Stimulated activated CD4-positive, alpha-beta T cell treated with anti-CD3 and anti-CD28 coated beads, Interleukin-1b, Interleukin-23, amount 100 ng/mL, for 1 hour (primary cell): ENCODE measurements at places on chromosomes 1 and 21.
A peak's percentile ranks its signal among the peaks of the same experiment; 100 is the strongest.

- DNase-seq, result no peak
Measured at GRCh38 chr1:67830226-67830625, 3.0 kb downstream of the GNG12 start.

- DNase-seq, result no peak
Measured at GRCh38 chr1:67460676-67461500, 30.7 kb upstream of the SERBP1 start.

DNA sequence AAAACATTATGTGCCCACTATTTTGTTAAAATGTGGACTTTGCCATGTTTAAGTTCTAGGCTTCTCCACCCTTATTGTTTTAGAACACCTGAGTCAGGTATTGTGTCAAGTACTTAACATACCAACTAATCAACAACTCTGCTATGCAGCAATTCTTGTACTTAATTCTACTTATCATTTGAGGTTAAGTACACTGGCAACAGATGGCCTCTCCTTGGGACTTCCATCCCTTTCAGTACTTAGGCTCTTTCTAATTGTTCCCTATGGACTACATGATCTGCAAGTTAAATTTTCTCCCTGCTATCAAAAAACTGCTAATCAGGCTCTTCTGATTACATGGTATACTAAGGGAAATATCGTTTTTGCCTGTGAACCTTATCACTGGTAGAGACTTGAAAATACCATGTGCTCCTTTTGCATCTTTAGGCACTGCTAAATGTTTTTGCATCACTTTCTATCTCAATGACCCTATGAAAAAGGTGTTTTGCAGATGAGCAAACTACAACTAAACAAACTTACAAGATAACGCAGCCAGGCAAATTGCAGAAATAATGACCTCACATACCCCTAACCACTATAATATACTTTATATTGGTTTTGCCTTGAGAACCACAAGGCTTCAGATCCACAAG is 18.9 kb downstream of the SFPQ start:
- DNase-seq, result no peak

GRCh38 chr1:164785841-164786534 is 227.0 kb downstream of the PBX1 start:
- DNase-seq, result no peak

- DNase-seq, result no peak
Measured at GRCh38 chr1:226981838-226982237, 41.7 kb downstream of the COQ8A start.

DNA sequence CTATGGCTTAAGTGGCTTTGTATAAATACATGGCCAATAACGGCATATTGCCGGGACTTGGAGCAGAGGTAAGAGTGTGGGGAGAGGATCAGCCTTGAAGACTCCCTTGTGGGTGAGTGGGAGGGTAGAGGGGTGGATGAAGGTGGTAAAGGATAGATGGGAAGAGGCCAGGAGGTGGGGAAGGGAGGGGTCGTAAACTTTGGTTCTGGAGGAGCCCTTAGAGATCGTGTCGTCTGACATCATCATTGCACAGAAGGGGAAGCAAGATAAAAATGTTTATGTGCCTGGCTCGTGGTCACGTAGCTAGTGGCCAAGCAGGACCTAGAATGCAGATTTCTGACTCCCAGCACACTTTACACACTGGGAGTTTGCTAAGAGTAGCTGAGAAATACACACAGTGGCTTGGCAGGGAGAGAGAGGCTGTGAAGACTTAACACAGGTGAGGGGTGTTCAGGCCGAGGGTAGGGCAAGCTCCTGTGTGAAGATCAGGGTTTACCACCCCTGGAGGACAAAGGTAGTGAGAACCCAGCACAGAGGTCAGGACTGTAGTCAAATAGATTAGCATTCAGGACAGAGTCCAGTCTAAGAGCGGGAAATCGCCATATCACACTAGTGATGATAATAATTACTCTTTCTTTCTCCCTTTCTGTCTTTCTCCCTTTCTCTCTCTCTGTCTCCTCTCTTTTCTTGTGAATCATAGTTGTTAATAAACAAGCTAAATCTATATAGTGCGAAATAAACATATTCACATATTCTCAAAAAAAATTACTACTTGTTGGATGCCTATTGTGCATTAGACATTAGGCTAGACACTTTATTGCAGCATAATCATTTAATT is 75.5 kb downstream of the LRRC8D start:
- DNase-seq, result no peak

DNA sequence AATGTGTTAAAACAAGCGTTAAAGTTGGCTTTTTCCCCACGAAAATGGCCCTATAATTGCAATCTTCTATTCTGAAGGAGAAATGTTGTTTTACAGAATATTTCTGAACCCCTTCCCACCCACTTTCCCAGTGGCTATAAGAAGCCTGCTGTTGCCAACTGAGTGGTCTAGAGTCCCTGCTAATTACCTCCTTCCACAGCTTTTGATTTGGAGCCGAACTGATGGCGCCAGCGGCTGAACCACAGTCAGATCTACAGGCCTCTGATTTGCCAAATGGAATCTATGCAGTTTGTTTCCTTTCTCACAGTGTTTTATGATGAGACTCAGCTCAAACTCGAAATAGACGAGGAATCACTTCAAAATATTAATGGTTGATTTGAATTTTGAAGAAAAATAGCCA is 76.0 kb upstream of the C1orf105 start:
- DNase-seq, result no peak

DNA sequence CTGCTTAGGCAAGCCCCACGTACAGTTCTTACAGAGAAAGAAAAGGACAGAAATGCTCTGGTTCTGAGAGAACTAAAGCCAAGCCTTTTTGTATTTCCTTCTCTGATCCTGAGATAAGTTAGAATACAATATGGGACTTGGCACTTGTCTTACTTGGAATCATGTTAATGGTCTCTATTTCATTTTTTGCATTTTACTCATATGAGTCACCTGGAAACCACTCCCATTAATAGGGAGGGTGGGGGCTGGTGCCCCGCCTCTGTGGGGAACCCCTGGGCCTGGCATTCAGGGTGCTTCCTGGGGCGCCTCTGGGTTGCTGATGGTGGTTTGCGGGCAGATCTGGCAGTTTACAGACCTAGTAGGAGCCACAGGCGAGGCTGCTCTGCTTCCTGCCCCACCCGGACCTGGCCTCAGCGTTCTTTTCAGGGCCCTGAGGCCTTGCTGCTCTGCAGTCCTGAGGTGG is 26.7 kb downstream of the TSPAN2 start:
- DNase-seq, result peak; percentile 80

DNA sequence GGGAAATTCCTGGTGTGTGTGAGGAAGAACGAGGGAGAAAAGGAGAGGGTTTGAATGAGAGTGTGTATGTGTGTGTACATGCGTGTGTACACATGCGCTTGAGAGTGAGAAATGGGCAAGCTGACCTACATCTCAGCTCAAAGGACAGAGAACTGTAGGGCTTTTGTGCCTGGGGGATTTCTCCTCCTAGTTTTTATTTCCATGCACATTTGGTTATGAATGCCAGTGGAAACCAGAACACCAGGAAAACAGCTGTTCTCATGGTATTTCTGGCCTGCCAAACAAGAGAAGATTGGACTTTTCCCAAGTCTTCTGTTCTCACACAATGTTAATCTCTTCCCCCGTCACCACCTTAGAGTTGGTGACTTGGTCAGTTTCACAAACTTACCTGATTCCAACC is 45.2 kb downstream of the SLC44A3 start:
- DNase-seq, result no peak

DNA sequence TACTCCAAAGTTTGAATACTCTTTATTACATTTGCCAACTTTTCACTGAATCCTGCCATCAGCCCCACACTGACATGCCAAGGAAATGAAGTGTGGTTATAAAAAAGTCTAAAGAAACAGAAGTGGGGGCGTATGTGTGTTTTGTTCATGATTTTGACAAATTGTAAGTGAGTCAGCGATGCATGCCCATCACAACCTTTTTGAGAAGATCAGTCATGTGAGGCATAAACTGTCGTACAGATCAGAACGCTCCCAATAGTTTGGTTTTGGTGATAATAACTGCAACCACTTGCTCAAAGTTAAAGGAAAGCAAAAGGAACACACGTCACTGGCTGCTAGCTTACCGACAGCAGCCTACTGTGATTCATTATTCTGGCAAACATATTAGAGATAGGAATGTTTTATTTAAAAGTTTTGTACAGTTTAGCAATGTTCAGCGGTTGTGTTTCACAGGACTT is 95.6 kb downstream of the RGS2 start:
- DNase-seq, result no peak

- no peak for DNase-seq
Measured at GRCh38 chr1:160471253-160471652, 51.8 kb downstream of the SLAMF6 start.

DNA sequence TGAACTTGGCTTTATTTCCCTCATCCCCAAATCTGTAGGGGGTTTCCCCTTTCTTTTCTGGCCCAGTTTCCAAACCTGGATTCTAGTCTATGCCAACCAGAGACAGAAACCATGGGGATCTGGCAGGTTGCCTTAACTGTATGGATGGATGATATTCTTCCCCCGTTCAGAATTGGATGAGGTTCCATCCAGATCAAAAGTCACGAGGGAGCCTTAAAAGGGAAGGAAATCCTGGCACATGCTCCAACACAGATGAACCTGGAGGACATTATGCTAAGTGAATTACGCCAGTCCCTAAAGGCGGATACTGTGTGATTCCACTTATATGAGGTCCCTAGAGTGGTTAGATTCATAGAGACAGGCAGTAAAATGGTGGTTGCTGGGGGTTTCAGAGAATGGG is 124.4 kb downstream of the HUNK start:
- DNase-seq, result no peak

DNA sequence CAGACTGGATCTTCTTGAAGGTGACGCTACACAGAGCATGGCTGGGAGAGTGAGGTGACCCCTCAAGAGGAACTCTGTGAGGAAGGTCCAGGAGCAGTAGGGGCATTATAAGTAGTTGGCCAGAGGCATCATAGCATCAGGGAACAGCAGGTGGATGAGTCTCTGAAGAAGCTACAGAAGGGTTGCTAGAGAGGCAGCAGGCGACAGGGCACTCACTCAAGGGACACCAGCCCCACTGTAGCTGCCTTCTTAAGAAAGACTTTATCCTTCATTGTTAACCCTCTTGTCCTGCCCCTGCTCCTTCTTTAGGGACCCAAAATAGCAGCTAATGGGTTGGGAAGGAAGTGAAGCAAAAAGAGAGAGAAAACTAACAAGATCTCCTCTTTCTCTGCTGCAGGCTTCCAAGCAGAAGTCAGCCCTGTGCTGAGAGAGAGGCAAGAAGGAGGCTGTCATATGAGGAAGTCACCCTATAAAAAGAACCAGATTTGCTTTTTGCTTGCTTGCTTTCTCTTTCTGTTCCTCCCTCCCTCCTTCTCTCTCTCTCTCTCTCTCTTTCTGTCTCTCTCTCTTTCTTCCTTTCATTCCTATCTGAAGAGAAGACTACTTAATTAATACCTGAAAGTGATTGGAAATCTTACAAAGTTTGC is 7.7 kb upstream of the CD5L start:
- DNase-seq, result no peak

GRCh38 chr1:25462732-25463131 is 32.0 kb downstream of the MACO1 start:
- no peak for DNase-seq

GRCh38 chr1:67787746-67788145 is 45.5 kb downstream of the GNG12 start:
- no peak for DNase-seq

DNA sequence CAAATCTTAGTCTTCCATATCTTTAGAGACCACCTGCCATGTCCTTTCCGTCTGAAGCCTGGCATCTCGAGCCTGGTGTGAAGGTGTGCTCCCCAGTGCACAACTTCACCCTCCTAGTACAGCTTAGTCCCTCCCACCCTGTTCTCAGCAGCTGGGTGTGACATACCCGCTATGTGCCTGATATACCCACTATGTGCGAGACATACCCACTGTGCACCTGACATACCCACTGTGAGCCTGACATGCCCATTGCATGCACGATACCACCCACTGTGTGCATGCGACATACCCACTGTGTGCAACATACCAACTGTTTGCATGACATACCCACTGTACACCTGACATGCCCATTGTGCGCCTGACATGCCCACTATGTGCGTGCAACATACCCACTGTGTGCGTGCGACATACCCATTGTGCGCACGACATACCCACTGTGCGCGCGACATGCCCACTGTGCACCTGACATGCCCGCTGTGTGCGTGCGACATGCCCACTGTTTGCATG is 3.0 kb upstream of the RRP1 start:
- no peak for DNase-seq

DNA sequence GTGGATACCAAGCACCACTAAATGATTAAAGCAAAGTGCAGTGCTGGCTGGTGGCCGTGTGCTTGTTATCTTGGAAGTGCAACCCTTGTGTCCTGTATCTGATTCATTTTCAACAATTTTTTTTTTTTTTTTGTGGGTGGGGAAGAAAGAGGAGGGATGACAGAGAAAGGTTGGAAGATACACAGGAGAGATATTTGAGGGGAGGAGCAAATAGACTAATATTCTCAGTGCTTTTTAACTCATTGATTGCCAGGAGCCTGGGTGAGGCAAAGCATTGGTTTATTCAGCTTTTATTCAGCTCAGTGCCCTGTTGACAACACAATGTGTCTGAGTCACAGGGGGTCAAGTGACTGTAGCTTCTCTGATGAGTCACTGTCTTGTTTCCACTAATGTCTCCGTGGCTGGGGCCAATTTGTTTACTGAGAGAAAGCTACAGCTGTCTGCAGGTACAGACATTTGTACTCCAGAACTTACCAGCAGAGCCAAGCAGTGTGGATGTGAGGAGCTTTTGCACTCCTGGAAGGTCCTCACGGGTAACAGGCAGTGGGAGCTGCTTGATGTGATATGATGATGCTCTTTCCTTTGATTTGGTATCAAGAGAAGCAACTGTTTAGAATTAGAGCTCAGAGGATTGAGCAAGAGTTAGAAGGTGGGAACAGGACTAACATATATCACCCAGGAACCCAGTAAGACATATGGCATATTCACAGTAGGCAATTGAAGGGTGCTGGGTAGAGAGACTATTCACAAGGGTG is 23.6 kb upstream of the DNM3 start:
- no peak for DNase-seq

- no peak for DNase-seq
Measured at GRCh38 chr1:41478118-41478748, 6.2 kb downstream of the EDN2 start.

GRCh38 chr21:28480470-28480869 is 512.2 kb downstream of the LTN1 start:
- no peak for DNase-seq

GRCh38 chr1:85892366-85892765 is 184.1 kb upstream of the ZNHIT6 start:
- DNase-seq, result no peak

- DNase-seq, result no peak
Measured at GRCh38 chr1:232239998-232240397, 389.9 kb downstream of the SIPA1L2 start.

GRCh38 chr1:167876597-167877175 is 37.2 kb downstream of the ADCY10 start:
- no peak for DNase-seq

- no peak for DNase-seq
Measured at GRCh38 chr1:89279011-89279466, 6.4 kb upstream of the GBP5 start.

- DNase-seq, result no peak
Measured at GRCh38 chr1:10986525-10986890, 25.9 kb upstream of the TARDBP start.
